ENCODE measurements at places on chromosomes 1 and 21.

GRCh38 chr1:71049951-71050598 lies 2.5 kb upstream of the PTGER3 start:
- peak; percentile 93 for DNase-seq

GRCh38 chr1:220299337-220299736 lies 27.1 kb upstream of the RAB3GAP2 start:
- no peak for DNase-seq

DNA sequence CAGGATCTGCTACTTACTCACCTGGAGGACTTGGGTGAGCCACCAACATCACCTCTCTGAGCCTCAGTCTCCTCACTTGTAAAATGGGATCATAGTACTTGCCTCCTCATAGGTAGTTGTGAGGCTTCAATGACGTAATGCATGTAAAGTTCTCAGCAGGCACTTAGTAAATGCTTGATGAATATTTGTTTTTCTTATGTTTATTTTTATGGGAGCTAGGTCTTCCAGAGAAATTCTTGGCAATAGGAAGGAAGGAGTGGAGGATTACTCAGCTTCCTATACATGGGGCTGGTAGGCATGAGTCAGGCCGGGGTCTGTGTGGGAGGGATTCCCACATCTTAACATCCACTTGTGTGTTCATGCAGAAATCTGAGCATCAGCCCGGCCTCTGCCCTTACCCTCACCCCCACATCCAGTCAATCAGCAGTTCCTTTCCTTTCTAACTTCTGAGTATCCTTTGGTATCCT lies 95.4 kb upstream of the USP24 start:
- no peak for DNase-seq

DNA sequence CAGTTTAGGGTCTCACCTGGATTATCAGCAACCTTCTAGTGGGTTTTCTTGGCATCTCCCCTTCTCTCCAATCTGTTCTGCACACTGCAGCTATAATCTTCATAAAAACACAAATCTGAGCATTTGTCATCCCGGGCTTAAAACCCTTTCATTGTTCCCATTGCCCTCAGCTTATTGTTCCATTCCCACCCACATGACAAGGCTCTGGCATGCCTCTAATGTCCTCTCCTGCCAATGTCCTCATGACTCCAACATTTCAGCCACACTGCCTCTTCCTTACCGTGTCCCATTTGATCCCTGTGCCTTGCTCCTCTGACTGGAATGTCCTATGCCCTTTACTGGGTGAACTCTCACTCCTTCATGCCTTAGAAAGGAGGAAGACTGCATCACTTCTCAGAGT lies 7.5 kb upstream of the DPH2 start:
- DNase-seq = no peak

DNA sequence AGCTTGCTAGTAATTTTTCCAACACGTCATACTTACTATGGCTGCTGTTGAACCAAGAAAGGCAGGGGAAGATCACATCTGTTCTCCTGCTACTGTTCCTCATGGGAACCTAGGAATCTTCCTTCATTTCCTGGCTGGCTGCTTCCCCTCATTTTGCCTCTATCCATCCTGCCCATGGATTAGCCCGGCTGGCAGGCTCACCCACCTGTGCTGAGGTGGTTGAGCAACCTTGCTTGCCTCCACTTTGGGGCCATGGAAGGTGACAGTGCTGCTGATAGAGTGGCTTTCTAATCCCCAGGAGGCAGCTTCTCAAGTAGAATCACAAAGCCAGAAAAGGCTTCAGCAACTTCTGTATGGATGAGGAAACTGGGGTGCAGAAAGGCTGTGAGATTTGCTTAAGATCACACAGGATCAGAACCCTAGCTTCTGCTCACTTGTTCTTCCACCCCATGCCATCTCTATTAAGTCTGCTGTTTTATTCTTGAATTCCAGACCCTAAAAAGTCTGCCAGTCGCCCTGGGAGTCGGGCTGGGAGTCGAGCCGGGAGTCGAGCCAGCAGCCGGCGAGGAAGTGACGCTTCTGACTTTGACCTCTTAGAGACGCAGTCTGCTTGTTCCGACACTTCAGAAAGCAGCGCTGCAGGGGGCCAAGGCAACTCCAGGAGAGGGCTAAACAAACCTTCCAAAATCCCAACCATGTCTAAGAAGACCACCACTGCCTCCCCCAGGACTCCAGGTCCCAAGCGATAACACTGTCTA lies 6.2 kb upstream of the BMP8A start:
- no peak for DNase-seq

DNA sequence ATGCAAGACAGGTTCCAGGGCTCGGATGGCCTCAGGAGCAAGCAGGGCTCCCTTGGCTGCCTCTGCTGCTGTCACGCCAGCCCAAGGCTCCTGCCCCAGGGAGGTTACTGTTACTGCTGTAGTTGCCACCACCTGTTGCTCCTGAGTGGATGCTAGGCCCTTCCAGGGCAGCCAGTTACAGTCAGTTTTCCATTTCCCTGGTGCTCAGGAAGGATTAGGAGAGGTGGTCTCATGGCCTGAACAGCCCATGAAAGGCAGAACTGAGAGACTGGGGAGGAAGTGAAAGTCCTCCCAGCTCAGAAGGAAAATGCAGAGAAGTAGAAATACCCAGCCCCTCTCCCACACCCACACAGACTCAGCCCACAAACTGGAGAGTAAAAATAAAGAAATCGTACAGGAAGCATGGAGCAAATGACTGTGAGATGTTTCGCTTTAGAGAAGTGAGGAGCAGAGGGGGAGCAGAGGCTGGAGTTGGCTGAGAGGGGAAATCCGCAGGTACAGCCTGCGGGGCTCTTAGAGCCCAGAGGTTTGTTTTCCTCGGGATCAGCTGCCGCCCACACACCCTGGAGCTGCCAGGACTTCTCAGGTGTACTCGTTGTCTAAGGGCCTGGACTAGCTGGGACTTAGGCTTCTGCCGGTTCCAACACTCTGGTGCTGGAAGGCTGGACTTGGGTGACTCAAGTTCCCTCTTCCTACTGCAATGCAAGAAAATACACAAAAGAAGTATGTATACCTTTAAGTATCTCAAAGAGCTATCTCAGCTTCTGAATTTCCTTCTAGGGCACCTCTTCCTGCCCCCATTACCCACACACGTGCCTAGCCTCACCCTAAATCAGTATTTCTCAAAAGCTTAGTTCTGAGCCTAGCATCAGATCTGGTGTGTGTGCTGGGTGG lies 2.3 kb downstream of the IL6R start:
- no peak for DNase-seq

DNA sequence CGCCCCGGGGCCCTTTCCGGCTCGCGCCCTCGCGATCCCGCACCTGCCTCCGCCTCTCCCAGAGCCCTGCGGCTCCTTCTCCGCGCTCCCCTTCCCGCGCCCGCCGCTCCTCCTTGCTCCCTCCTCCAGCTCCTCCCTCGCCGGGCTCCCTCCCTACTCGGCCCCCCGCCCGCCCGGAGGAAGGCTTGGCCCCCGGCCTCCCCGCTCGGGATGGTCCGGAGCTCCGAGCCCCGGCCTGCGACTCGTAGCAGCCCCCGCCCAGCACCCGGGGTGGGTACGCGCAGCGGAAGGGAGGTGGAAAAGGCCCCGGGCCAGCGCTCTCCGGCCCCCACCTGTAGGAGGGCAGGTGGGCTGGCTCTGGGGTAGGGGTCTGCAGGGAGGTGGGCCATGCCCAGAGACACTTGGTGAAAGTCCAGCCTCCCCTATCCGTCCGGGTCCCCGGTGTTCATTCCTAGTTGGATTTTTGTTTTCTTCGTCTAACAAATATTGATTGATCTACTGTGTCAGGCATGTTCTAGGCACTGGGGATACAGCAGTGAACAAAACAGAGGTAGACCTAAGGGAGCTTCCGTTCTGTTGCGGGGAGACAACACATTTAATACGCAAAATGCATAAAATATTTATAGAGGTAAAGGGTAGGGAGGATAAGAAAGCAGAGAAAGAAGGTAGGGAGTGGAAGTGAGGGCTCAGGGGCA lies at the start of gene HTR1D:
HTR1D (minus strand) TSS at position 82 of the 695 bp plus-strand sequence. CDS start 23,283 bp downstream, outside the sequence.
- DNase-seq = no peak

- no peak for DNase-seq
These were observed 352.5 kb downstream of the HHAT start for GRCh38 chr1:210681158-210681557.

GRCh38 chr1:227318853-227319607 lies 738 bp upstream of the CDC42BPA start:
- peak; percentile 89 for DNase-seq

DNA sequence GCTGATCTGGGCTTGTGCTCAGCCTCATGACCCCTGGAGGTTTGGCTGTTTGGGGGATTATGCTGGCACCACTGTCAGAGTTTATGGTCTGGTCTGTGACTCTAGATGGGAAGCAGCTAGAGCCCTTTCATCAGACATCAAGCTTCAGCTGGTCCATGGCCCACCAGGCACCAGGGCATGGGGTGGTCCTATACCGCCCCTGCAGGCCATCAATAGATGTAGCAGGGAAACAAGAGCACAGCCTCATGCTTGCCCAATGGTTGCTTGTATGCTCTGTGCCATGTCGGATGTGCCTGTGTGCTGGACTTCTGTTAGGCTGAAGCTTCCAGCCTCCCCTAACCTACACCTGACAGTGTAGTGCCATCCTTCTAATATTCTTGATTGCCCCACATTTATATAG lies 71.1 kb upstream of the CD34 start:
- DNase-seq = no peak

- no peak for DNase-seq
These were observed 320.2 kb downstream of the MATN1 start for GRCh38 chr1:30403061-30403645.

DNA sequence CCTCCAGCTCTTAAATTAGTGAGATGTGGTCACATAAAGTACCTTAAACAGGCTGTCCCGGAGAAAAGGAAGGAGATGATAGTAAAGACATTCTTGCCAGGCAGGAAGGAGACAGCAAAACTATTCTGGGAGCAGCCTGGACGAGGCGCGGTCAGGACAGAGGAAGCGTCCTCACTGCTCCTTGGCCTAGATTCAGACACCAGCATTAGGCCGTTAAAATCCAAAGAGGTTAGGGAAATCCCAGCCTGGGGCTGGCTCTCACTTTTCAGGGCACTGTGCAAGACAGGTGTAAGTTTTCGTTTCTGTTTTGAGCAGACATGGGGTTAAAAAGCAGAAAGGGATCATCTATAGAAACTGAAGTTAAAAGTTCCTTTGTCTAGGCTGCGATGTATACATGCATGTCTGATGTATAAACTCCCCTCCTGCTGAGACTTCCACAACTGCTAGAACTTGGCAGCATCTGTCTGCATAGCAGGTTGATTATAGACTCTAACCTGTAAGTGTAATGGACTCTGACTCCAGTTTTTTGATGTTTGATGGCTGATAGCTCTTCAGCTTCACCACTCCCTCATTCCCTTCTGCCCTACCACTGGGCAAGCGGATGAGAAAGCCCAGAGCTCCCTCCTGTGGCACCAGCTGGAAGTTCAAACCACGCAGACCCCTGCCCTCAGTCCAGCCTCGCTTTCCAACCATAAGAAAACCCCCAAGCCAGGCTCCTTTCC lies 21.5 kb downstream of the STPG1 start:
- DNase-seq = no peak

DNA sequence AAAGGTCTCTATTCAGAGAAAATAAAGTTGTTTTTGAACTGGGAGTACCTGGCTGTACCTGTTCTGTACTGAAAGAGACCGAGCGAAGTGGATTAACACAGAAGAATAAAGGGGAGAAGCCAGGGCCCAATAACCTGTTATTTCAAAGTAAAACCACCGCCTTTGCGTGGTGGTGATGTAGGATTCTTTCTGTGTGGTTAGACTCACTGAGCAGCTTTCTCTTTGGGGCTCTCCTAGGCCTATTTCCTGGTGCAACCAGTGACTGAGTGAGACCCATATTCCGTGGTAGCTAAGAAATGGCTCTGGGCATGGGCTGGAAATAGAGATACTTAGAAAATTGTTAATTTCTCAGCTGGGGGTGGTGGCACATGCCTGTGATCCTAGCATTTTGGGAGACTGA lies 99.9 kb downstream of the XCL2 start:
- DNase-seq = no peak

- no peak for DNase-seq
These were observed 40.8 kb upstream of the PRRX1 start for GRCh38 chr1:170623171-170623570.

DNA sequence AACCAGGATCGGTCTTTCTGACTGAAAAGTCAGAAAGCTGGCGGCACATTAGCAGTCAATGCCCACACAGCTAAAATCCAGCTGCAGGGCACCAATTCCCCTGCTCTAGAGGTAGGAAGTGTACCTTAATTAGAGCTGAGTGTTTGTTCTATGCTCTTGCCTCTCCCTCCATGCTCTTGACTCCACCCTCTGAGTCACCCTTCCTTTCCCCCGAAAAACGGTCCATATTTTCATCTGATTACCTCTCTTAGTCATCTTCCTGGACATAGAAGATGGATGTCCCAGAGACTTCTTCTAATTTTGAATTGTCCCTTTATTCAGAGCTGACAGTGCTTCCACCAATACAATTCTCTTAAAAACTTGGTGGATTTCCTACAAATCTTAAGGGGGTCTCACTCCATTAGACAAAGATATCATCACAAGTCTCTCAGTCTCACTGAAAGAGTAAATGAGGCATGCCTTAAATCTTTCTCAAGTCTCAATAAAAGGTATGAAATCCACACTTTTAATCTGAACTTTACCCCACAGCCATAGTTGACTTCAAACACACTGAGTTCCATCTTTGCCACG lies 44.1 kb upstream of the SLC19A1 start:
- DNase-seq = no peak

GRCh38 chr1:235327559-235328270 lies at the start of gene ARID4B:
Gene ARID4B (minus strand): TSS chr1:235328179. CDS start chr1:235326919, 1,260 bp downstream.
- no peak for DNase-seq
